Ecto neural progenitor cell (in vitro differentiated cells): ENCODE measurements at places on chromosomes 3 and 15.

DNA sequence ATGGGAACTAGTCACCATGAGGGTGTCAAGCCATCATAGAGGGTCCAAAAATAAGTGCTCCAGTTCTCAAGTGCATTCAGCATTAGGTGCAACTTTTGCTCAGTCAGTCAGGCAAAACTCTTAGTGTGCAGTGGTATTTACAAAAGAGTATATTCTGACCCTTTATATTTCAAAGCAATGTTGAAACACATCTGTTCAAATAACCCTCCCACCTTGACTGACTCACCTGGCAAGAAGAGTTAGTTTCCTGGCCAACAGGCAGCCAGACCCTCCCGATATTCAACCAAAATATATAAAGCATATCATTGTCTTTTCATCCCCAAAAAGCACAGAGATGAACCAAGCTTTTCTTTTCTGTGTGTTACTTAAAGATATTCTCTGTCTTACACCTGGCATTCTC lies 7.6 kb upstream of the COL8A1 start:
- no peak for DNase-seq

DNA sequence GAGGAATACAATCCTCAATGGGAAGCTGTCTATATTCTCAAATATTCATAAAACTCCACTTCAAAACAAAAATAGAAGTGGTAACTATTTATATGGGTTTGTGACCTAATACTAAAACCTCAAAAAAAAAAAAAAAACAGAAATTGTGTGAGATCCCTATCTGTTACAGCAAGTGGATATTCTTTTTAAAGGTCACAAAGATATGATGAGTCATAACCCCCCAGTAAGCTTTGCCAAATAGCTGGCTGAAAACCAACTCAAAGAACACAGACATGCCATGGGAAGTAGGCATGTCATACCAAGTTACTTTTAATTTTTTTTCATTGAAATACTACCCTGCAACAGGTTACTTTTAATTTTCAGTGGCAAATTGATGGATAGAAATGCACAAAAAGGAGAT lies 62.5 kb downstream of the CBLB start:
- no peak for DNase-seq

DNA sequence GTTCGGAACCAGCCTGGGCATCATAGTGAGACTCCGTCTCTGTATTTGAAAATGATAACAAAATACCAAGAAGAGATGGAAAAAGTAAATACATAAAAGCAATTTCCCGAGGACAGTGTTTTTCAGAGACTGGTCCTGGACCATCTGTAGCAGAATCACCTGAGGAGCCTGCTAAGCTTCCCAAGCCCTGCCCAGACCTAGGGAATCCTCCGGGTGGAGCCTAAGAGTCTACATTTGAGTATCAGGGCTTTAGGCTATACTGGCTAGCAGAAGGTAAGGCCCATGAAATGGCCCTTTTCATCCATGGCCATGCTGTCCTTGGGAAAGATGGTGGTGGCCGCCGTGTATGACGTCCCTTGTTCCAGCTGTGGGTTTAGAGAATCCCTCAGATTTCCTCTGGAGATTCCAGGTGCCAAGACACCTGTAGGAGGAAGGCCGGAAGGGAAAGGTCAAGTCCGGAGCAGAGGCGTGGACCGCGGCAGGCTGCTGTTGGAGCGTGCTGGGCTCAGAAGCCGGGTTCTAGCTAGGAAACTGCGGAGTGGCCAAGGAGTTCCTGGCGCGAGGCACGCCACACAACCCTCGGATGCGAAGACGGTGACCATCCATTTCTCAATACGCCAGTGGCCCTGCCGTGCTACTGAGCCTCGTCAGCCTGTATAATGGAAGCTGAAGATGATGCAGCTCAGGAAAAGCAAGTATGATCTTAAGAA lies 50.9 kb downstream of the TMEM44 start:
- no peak for DNase-seq

DNA sequence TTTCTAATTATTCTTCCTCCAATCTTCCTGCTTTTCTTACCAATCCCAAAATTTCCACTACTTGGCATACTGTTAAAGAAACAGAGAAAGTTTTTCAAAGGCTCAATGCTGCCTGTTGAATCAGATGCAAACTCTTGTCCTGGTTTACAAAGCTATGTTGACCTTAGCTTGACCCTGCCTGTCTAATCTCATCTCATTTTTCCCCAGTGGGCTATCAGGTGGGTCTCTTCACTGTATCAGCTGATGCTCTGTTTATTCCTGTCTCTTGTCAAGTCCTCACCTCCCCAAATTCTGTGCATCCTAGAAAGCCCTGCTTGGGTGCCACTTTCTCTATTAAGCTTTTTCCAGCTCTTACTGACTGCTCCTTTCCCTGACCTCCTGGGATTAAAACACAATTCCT lies 18.2 kb downstream of the NFKBIZ start:
- DNase-seq, result no peak

GRCh38 chr3:184688251-184688881 lies 23.5 kb downstream of the MAGEF1 start:
- no peak for DNase-seq

DNA sequence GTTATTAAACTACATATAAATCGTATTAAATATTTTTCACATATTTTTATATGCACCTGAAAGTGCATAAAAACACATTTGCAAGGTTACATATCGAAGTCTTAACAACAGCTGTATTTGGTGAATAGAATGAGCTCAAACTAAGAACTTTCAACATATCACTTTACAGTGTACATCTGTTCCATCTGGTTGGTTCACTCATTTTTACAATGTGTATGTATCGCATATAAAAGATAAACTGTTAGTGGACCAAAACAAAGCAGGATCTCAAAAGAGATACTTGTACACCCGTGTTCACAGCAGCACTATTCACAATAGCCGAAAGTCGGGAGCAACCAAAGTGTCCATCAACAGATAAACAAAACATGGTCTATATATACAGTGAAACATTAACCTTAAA lies 55.8 kb downstream of the TBL1XR1 start:
- DNase-seq, result no peak

DNA sequence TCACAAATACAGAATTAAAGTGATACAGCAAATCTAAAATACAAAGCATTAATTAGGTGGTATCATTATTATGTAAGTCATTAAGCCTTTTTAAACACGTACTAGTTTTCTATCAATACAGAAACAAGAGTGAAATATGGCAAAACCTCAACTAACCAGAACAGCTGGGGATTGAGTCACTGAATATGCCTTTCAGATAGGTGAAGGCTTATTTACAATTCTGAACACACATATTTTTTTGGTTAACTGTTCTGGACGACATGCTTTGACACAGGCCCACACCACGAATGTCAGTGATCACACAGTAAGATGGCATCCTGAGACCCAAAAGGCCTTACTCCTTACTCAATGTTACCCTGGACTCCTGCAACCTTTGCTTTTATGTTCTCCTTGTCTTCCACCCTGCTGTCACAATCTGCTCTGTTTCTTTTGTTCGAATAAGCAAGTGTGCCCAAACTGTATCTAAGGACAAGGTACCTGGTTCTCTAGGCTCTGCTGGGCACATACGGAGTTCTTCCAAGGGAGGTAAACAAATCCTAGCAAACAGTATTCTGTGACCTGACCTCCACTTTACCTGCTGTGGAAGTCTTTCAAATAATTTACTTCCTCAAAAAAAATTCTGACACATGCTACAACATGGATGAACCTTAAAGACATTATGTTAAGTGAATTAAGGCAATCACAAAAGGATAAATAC lies 7.0 kb downstream of the SFMBT1 start:
- no peak for DNase-seq

GRCh38 chr15:68528626-68529290 lies 50.0 kb upstream of the CORO2B start:
- DNase-seq, result no peak

DNA sequence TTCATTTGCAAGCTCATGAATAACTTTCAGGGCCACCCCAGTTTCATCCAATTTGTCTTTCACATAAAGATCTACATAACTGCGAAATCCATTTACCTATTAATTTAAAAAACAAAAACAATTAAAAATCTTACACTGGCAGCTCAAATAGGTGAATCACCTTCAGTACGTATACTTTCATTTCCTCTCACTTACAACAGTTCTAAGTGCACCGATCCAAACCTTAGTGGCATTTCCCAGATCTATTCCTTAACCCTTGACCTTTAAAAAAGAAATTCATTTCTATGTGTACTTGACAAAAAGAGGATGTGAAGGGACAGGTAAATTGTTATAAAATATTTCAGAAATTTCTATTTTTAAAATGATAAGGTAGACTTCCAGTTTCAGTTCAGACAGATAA lies 30.8 kb downstream of the TOP2B start:
- no peak for DNase-seq

DNA sequence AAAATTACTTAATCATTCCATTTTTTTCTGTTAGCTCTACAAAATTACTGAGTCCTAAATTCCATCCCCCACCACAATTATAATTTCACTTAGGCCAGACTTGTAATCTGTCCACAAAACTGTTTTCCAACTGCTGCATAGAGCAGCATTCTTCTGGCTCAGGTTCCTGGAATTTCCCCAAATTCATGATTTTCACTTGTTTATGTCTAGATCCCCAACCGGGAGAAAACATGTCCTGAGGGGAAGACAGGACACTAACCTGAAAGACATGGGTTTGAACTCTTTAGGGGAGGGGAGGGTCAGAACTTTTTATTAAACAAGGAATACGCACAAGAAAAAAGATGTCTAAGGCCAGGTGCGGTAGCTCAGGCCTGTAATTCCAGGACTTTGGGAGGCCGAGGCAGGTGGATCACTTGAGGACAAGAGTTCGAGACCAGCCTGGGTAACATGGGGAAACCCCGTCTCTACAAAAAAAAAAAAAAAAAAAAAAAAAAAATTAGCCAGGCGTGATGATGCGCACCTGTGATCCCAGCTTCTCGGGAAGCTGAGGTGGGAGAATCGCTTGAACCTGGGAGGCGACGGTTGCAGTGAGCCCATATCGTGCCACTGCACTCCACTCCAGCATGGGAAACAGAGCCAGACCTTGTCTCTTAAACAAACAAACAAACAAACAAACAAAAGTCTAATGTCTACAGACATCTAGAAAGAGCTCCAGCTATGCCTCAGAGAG lies 1.5 kb downstream of the ETFA start:
- no peak for DNase-seq

GRCh38 chr3:187042874-187043458 lies 96.3 kb downstream of the RPL39L start:
- no peak for DNase-seq

GRCh38 chr3:94433811-94434210 lies 370.9 kb downstream of the NSUN3 start:
- DNase-seq, result no peak

DNA sequence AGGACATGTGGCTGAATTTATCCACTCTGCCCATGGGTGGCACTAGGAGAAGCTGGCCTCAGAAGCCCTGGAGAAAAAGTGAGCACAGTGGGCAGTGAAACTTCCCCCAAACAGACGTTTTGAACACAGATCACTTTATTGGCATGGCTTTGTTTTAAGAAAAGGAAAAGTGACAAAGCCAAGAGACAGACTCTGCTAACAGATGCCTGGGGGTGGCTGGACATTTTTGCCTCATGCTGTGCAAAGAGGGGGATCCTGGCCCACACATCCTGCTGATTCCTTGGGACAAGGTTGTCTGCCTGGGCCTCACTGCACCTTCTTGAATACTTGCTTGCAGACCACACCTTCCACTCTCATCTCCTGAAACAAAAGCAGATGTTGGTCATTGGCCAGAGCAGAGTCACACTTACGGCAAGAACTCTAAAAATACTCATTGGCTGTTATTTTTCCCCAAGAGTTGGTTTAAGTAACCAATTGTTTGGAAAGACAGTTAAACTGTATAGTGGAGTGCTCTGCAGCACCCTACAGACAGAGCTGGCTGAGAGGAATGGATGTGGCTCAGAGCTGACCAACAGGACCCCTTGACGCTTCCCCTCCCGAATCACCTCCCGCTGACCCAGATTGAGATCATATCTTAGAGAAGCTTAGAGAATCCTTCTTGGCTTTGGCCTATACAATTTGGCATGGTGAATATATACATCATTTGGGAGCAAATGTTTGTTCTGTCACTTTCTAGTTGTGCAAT lies 22.0 kb downstream of the RBP1 start:
- DNase-seq, result no peak

GRCh38 chr3:66415867-66416428 lies 84.9 kb downstream of the LRIG1 start:
- no peak for DNase-seq

- DNase-seq, result no peak
Measured at GRCh38 chr3:12675115-12675810, 11.3 kb upstream of the RAF1 start.

- DNase-seq, result no peak
Measured at GRCh38 chr15:97061392-97061791, 730.9 kb downstream of the NR2F2 start.

- no peak for DNase-seq
Measured at GRCh38 chr15:52464040-52464439, 64.6 kb downstream of the MYO5A start.

DNA sequence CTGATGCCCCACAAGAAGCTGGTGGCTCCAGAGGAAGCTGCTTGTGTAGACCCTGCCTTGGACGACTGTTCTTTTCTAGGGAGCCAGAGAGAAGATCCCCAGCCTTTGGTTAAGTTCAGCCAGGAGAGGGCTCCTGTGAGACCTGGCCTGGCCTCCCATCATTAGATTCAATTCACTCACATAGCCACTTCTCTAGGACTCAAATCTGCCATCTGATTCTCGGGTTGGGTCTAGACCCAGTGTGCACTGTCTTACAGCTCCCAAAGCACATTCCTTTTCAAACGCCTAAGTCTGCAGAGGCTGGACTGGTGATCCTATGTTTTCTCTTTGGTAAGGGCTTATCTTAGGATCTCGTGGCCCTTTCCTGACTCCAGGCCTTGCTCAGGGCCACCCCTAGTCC lies 81.7 kb upstream of the NPHP3 start:
- no peak for DNase-seq

DNA sequence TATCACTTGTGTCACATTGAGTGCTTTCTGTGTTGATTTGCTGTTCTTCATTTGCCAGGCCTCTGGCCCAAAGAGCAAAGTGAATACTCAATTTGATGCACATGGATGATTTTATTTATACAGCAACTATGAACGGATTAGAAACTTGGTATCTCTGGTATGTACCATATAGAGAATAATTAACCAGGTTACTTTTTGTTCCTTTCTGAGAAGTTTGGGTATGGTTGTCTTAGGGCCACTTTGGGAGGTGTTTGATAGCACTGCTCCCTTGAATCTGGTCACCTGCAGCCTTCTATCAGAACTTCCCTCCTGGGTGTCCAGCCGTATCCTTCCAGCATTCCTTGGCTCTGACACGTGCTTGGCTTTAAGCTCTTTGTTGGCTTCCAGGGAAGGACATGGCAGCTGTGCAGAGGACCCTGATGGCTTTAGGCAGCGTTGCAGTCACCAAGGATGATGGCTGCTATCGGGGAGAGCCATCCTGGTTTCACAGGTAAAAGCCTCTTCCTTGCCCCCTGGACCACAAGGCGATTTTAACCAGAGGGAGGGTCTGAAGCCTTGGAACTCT lies 12.7 kb downstream of the TAGLN3 start:
- no peak for DNase-seq

- no peak for DNase-seq
Measured at GRCh38 chr3:101170806-101171558, 149.4 kb downstream of the IMPG2 start.

- no peak for DNase-seq
Measured at GRCh38 chr15:47908486-47908885, 191.2 kb downstream of the SEMA6D start.

- DNase-seq, result no peak
Measured at GRCh38 chr15:31280831-31281216, 45.8 kb upstream of the KLF13 start.
